ENCODE measurements at places on chromosomes 6 and 20.

GRCh38 chr6:41475164-41475563 lies 71.0 kb upstream of the FOXP4 start:
- DNase-seq = no peak

DNA sequence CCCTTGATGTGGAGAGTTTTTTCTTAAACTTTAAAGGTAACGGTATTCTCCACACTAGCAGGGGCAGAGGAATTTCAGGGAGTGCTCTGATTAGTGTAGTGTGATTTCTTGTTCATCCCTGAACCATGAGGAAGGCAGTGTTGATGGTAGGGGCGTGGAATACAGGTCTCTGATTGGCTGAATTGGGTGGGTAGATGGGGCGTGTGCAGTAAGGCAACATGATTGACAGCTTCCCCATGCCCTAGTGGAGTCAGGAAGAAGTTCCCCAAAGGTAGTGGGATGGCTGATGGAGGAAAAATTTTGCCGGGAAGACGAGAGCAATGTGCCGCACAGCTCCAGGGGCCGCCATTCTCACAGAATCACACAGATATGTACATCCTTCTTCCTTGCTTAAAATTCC lies 97.4 kb upstream of the SALL4 start:
- no peak for DNase-seq

DNA sequence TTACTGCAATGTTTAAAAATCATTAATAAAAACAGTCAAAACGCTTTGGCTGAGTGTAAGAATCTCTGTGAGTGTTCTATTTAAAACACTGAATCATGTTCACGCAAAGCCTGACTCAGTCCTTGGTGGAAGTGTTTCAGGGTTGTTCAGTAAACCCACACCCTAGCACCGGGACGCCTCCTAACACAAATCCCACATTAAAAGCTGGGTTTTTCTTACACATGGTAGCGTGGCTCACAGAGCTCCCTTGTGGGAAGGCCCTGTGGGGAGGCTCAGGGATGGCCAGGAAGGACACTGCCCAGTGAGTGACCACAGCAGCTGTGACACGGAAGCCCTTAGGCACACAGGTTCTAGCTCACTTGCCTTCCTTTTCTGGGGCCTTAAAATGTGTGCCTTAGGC lies 80.2 kb downstream of the GMPR start:
- DNase-seq = peak; percentile 26

DNA sequence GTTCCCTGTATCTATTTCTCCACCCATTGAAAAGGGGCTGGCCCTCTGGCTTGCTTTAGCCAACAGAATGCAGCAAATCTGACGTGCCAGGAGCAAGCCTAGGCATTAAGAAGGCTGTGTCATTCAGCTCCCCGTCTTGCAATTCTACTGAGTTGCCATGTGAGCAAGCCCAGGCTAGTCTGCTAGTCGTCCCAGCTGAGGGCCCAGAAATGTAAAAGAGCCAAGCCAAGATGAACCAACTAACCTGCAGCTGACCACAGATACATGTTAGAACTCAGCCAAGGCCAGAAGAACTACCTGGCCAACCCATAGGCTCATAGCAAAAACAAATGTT lies 30.1 kb downstream of the PREP start:
- DNase-seq = no peak

DNA sequence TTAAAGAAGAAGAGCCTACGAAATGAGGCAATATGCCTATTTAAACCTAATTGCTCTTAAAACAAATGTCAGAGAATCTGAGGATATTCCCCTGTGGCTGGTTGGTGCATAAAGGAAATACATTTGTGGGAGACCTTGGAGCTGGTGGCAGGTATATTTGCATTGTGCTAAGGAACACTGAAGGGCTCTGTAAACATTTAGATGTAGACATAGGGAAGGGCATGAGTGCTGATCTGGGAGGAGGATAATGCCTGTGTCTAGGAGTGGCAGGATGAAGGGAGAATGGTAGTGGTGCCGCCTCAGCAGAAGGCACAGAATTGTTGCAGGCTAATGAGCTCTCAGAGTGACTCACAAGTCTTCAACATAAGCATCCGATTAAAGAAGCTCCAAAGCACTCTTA lies 85.8 kb downstream of the CD164 start:
- DNase-seq = no peak

GRCh38 chr20:58760856-58761255 lies 68.3 kb downstream of the NPEPL1 start:
- DNase-seq = no peak

- no peak for DNase-seq
Observed at GRCh38 chr20:34123309-34123708, 11.3 kb upstream of the EIF2S2 start.

GRCh38 chr6:129793447-129793846 lies 67.7 kb downstream of the TMEM244 start:
- DNase-seq = no peak

- no peak for DNase-seq
Observed at GRCh38 chr6:11491596-11492463, 45.7 kb upstream of the TMEM170B start.

DNA sequence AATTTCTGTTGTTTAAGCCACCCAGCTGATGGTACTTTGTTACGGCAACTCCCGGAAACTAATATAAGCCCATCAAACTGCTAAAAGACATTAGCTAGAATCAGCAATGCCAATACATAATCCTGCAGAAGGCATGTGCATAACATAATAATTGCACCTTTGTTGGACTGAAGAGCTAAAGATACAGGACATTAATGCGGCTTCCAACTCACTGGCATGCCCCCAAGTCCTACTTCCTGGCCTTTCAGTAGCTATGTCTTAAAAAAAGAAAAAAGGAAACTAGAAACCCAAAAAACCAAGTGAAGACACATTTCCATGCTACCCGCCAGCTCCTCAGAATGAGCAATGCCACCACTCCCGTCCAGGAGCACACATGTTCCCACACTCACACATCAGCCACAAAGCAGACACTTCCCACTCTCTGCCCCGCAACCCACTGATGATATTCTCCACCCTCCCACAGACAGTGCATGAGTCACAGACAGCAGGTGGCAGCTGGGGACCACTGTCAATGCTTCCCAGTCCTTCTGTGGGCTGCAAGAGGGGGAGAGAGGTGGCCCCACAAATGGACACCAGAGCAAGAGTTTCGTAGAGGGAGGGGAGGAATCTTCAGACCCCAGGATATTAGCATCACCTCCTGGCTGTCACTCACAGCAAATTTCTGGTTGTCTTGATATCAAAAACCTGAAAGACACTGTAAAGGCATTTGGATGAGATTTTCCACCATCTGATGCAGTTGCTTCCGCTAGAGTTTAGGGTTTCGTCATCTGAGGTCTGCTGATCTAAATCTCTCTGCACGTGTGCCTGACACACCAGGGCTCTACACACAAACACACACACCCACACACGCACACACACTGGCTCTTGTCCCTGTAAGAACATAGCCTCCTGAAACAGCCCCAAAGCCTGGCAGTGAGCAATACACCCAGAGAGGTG lies 32.8 kb downstream of the GFOD1 start:
- no peak for DNase-seq

DNA sequence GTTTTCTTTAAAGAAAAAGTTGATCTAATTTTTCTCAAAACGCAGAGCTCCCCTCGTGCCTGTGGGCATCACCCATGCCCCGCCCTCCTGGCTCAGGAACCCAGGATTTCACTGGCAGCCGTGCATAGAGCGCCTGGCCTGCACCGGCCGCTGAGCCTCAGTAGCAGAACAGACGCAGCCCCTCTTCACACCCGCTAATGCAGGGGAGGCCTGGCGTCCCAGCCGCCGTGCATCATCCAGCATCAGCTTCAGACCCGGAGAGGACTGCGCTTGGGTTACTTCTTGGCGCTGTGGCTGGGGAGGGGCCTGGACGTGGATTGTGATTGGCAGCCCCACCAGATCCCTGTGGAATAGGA lies 18.1 kb downstream of the RBM38 start:
- no peak for DNase-seq

DNA sequence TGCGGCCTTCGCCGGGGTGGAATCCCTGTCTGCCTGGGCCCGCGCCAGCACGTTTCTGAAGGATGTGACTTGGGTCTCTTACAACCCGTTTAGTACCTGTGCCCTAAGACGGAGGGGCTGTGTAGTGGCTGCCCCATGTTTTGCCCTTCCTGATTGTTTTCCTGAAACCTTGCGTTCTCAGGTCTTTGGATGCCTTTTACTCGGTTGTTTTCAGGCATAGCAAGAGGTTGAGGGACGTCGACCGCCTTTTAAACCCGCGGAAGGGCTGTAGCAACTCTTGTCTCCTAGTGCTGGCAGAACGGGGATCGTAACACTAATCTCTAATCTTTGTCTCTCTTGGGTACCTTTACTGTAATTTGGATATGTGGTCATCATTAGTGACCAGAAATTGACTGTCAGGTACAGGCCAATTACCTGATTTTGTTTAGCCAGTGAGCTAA lies 706 bp upstream of the NANP start:
- DNase-seq = no peak

- peak; percentile 88 for DNase-seq
Observed at GRCh38 chr6:26045065-26045927, 41.9 kb upstream of the HFE start.

GRCh38 chr6:6890400-6890858 lies 217.3 kb upstream of the RREB1 start:
- no peak for DNase-seq

DNA sequence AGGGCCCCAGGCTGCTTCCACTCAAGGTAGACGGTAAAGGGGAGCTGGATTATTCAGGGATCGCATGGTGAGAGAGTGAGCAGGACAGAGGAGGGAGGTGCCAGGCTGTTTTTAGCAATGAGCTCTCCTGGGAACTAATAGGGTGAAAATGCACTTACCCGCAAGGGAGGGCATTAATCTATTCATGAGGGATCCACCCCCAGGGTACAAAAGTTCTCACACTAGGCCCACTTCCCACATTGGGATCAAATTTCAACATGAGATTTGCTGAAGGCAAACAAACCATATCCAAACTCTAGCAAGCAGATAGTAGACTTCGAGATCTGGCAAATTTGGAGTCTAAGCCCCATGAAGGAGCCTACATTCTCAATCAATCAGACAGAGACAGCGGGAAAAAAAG lies 408.6 kb downstream of the RNF144B start:
- DNase-seq = no peak

- no peak for DNase-seq
Observed at GRCh38 chr20:57559658-57560553, 1.0 kb upstream of the PCK1 start.

DNA sequence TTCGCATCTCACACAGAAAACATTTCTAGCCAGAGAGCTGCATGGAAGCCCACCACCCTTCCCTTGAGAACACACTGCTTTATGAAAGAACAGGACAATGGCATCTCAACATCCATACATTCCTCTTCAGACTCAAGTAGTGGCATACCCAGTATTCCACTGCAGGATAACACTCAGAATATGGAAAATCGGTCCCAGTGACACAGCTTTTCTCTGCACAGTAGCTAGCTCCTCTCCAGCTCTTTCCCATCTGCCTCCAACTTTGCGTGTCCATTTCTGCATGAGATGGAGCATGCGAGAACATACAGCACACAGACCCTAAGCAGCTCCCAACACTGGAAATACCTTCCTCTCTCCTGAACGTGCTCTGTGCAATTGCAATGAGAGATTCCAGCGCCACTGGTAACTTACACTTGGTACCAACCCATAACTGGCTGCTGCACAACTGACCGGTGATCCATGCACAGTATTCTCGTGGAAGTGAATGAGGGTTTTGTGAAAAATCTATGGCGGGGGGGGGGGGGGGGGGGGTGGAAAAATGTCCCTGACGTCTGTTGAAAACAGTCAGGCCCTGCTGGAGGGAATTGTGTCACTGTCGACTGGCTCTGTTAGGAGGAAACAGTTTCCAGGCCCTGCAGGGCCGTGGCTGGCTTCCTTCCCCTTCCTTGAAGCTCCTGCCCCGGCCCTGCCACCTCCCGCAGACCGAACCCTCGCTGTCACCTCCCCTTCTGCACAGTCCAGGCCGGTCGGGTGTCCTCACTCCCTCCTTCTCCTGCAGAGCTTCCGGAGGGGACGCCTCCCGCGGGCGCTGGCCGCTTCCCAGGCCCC lies 265.9 kb upstream of the QKI start:
- no peak for DNase-seq

DNA sequence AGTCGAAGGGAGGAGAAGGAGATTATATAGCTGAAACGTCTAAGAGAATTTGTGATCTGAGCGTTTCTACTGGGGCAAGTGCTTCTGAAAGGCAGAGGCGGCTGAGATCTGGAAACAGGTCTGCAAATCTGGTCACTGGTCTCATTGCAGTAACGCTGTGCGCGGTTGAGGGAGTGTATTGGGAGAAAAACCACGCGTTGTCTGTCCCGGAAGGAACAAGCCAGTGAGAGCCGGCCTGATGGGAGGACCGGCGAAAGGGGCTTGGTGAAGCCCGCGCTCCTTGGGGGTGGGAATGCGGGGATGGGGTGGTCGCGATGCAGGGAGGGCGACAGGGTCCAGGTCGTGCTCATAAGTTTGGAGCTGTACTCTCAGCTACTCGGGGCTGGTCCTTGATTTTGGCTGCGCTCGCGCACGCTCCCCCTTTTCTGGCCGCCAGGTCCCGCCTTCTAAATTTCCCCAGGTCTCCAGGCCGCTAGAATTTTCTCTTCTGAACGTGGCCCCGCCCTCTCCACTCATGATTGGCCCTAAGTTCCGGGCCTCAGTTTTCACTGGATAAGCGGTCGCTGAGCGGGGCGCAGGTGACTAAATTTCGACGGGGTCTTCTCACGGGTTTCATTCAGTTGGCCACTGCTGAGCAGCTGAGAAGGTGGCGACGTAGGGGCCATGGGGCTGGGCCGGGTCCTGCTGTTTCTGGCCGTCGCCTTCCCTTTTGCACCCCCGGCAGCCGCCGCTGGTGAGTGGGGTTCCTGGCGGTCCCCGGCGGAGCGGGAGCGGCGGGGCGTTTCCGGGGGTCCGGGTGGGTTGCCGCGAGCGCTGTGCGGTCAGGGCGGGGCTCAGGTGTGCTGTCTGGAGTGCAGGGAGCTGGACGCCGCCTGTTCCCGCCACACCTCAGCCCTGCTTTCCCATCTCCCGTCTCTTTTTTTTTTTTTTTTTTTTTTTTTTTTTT lies at the start of gene MICB:
Gene MICB (plus strand): TSS at position 615 of the 946 bp plus-strand sequence. CDS start 49 bp downstream, at position 664.
- DNase-seq = no peak

DNA sequence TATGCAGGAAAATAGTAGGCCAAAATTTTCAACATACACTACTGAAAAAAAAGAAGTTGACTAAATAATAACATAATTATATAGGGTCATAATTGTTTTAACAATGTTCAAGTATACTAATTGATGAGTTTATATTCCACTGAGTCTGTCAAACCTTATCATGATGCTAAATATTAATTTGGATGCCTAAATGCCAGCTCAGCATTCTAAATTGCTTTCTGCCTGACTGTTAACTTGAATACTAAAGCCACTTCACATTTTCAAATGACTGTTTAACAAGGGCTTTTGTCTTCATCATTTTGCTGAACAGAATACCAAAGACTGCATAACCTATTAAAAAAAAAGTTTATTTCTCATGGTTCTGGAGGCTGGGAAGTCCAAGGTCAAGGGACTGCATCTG lies 232.8 kb downstream of the DOK5 start:
- DNase-seq = no peak

All from fibroblast of skin of left biceps (primary cell).